Heart right ventricle (tissue), 16 donors: ENCODE measurements at places on chromosomes 16 and 17. TPM values are rescaled to one million over a fixed set of nuclear protein-coding genes. Genes with fewer than 3 reads are reported as not detected.

The PLEKHH3 gene
- 23.6 TPM for polyA plus RNA-seq

The PPP1R27 gene
- 0.14 TPM for polyA plus RNA-seq

The LPO gene
- not detected for polyA plus RNA-seq

The PRM3 gene
- polyA plus RNA-seq, result not detected

The VASN gene
- 7.7 TPM for polyA plus RNA-seq

The WDR59 gene
- polyA plus RNA-seq, result 15.6 TPM

The LRRC45 gene
- 6.7 TPM for polyA plus RNA-seq

The CCL7 gene
- polyA plus RNA-seq, result not detected

The CDH5 gene
- polyA plus RNA-seq, result 39.4 TPM

The HOXB3 gene
- polyA plus RNA-seq, result 5.9 TPM

The ALOX12 gene
- polyA plus RNA-seq, result not detected

The INCA1 gene
- 7.8 TPM for polyA plus RNA-seq

The TAX1BP3 gene
- 134 TPM for polyA plus RNA-seq

The KRT31 gene
- not detected for polyA plus RNA-seq

The SCARF1 gene
- polyA plus RNA-seq, result 22.6 TPM

The GINS2 gene
- polyA plus RNA-seq, result 0.22 TPM

The CENPN gene
- 0.95 TPM for polyA plus RNA-seq

The CYGB gene
- 36.0 TPM for polyA plus RNA-seq

The GAST gene
- not detected for polyA plus RNA-seq

The WNT3 gene
- polyA plus RNA-seq, result 0.72 TPM

The IQCK gene
- 7.3 TPM for polyA plus RNA-seq

The NACA2 gene
- 0.10 TPM for polyA plus RNA-seq

The MMD gene
- 9.7 TPM for polyA plus RNA-seq

The KRT25 gene
- not detected for polyA plus RNA-seq

The IGFALS gene
- polyA plus RNA-seq, result 0.04 TPM

The KRTAP2-1 gene
- polyA plus RNA-seq, result not detected

The GPR179 gene
- 0.22 TPM for polyA plus RNA-seq
